ENCODE measurements at places on chromosomes 6 and 20.

DNA sequence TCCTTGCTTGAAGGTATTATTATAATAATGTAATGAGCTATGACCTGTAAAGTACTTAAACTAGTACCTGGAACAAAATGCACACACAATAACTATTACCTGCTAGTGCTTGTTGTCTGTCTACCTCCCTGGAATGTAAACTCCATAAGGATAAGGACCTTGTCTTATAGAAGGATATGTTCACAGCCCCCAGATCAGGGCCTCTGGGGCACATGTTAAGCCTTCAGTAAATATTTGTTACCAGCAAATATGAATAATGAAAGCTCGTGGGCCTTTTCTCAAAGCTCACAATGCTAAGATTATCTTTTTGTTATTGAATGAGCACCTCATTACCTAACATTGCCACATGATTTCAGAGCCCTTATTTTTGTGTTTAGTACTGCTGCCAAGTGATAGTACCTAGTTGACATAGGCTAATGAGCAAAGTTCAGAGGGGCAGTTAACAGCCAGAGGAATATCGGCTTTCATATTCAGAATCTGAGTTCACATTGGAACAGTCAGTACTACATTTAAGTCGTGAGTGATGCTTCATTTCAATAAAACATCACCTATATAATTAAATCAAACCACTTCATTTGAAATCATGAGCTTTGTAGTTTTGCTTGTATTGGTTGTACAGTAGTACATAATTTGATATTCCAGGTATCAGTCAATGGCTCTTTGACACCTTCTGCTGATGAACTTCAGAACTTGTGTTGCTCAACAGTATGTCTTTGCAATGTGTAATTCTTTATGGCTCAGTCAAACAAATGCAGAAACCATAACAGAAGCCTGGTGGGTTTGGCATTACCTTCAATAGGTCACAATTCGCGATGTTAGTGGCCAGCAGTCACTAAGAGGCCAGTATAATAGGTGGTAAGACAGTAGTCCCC is 11.8 kb upstream of the SMLR1 start:
- no peak for DNase-seq

DNA sequence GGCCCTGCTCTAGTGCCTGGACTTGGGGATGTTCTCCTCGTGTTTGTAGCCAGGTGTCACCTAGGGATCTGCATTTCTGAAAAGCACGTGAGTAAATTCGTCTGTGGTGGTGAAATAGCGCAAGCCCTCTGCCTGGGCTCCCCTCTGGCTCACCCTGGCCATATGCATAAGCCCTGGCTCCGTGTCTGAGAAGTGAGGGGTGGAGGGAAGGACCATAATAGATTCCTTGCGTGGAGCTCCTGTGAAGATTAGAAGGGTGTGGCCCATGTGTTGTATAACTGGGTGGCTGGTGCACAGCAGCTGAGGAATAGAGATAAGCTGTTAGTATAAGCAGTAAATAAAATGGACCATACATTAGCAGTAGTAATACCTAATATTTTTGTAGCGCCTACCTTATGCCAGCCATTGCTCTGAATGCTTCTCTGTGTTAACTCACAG is 4.8 kb downstream of the BCAS1 start:
- no peak for DNase-seq

DNA sequence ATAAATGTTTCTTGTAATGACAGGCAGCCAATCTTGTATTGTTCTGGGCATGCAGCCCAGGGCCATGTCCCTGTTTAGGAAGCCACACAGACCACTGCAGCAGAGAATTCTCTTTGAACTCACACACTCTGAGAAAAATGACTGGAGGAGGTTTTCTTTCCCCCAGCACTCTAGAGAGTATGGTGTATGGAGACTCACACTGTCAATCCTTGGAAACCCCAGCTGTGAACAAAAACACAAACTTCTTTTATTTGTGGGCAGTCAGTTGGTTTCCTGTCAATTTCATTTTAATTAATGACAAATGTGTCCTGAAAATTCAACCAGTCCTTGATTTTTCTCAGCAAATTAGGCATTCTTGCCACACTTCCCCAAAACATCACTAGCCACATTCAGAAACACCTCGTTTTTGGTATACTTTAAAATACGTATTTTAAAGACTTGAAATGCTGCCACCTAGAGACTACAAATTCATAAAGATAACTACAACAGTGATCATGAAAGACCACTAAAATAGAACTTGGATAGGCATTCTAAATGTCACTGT is 52.9 kb upstream of the UFL1 start:
- DNase-seq: no peak

DNA sequence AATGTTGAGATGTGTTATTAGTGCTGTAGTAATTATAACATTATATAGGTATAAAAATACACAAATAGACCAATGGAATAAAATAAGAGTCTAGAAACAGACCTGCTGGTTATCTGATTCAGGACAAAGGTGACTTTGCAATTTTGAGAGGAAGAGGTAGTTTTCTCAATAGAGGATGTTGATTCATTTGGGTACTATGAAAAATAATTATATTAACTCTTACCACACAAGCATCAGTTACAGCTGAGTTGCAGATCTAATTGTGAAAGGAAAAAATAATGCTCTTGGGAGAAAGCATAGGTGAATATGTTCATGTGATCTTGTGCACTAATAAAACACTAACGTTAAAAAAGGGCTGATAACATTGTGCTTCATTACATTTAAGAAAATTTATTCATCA is 103.0 kb downstream of the BCKDHB start:
- DNase-seq: no peak
